ENCODE measurements at places on chromosomes 16 and 17. TPM values are rescaled to one million over a fixed set of nuclear protein-coding genes. Genes with fewer than 3 reads are reported as not detected.

GRCh38 chr17:63928172-63928666 lies 3.9 kb downstream of the CD79B start:
- H3K36me3 ChIP-seq = no peaks in the 10 kb centered on the region
- peaks cover 4% of the 10 kb centered on the region for H3K4me1 ChIP-seq
- H3K4me3 ChIP-seq = no peak overlapping the region
- no peak overlapping the region for H3K27ac ChIP-seq
- H3K27me3 ChIP-seq = peaks cover 2% of the 10 kb centered on the region

GRCh38 chr17:16428098-16428882 lies 12.9 kb downstream of the TRPV2 start:
- H3K27me3 ChIP-seq = no peaks in the 10 kb centered on the region
- H3K36me3 ChIP-seq = no peaks in the 10 kb centered on the region
- H3K4me1 ChIP-seq = no peaks in the 10 kb centered on the region
- no peak overlapping the region for H3K27ac ChIP-seq

DNA sequence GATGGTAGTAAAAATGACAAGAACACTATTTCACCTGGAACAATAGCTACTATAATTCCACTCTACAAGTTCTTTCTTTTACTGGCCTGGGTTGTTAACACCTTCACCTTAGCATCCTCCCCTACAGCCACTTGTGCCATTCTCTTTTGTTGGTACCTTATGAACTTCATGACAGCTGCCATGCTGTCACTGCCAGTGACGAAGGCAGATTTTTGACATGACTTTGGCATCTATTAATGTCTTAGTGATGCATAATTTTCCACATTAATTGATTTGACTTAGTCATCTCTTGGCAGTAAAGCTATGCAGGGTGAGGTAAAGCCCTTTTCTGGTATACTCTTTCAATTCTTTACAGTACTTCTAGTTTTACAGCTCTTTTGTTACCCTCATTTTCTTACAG lies 207.9 kb downstream of the TANC2 start:
- no peak for DNase-seq
- peaks cover 3% of the 10 kb centered on the region for H3K36me3 ChIP-seq
- H3K4me3 ChIP-seq = no peak overlapping the region
- H3K27me3 ChIP-seq = no peaks in the 10 kb centered on the region
- H3K27ac ChIP-seq = no peak overlapping the region

DNA sequence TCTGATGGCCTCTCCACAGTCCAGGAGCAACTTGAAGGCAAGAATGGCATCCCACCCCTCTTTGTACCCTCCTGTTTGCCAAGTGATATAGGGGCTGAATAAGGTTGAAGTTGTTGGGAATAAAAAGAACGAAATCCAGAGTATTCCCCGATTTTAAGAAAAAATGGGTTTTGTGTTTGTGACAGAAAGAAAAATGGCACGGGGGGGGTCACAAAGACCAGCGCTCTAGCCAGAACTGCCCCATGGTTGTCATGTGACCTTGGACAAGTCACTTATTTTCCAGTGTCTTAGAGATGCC lies 1.7 kb upstream of the HEXIM1 start:
- no peaks in the 10 kb centered on the region for H3K27me3 ChIP-seq
- peak overlapping the region; percentile 100 for H3K27ac ChIP-seq
- H3K4me1 ChIP-seq = peaks cover 23% of the 10 kb centered on the region
- H3K4me3 ChIP-seq = peak overlapping the region; percentile 99
- no peak for DNase-seq
- H3K36me3 ChIP-seq = peaks cover 1% of the 10 kb centered on the region

GRCh38 chr17:15239491-15239890 lies 25.6 kb downstream of the PMP22 start:
- peaks cover 11% of the 10 kb centered on the region for H3K4me1 ChIP-seq
- no peak overlapping the region for H3K4me3 ChIP-seq
- H3K27me3 ChIP-seq = no peaks in the 10 kb centered on the region
- no peak for DNase-seq

DNA sequence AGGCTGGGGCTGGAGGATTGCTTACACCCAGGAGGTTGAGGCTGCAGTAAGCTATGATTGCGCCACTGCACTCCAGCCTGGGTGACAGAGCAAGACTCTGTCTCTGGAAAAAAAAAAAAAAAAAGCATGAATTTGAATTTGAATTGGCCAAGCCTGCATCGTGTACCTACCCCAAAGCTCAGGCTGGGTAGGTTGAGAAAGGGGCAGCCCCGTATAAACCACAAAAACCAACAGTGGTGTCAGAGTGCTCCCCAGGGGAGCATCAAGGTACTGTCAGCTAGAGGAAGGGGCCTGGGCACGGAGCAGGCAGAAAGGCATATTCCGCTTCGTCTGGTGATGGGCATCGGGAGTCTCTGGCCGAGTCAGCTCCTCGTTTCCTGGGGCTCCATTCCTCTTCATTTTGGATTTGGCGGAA lies 40.9 kb downstream of the RAP1GAP2 start:
- H3K27me3 ChIP-seq = peaks cover 4% of the 10 kb centered on the region
- no peak for DNase-seq
- no peaks in the 10 kb centered on the region for H3K36me3 ChIP-seq
- peaks cover 2% of the 10 kb centered on the region for H3K4me1 ChIP-seq
- H3K4me3 ChIP-seq = no peak overlapping the region
- no peak overlapping the region for H3K27ac ChIP-seq

DNA sequence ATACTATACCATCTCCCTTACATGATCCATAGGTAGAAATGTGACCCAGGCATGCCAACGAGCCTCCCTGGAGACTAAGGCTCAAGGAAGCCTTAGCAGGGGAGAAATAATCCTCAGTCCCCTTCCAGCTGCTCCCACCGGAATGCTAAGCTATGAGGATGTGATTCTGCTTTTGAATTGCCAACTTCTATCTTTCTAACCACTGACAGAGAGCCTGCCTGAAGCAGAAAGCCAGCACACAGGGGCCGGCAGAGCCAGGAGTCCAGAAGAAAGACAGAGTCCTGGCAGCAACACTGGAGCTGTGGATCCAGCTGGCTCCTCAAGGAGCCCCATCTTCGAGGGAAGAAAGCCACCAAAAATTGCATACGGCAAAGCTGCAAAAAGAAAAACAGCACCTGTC lies 579.6 kb upstream of the CDH5 start:
- no peak overlapping the region for H3K4me3 ChIP-seq
- peaks cover 18% of the 10 kb centered on the region for H3K4me1 ChIP-seq
- DNase-seq = peak; percentile 54
- H3K36me3 ChIP-seq = no peaks in the 10 kb centered on the region
- H3K27me3 ChIP-seq = peaks cover 12% of the 10 kb centered on the region

DNA sequence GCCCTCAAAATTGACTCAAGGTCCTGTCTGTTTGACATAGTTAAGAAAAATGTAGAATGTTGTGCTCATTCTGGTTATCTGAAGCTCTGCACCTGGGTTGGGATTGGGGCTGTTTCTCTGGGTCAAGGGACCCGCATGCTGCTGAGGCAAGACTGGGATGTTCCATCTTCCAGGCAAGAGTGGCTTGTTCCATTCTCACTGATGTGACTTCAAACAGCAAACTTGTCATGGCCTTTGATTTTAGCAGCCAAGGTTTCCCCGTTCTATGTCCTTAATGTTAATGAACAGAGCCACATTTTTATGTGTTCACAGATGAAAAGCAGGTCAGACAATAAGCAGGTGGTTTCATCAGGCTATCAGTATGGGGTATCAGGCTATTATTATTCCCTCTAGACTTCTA lies 25.7 kb downstream of the ST6GALNAC1 start:
- no peak for DNase-seq
- no peaks in the 10 kb centered on the region for H3K36me3 ChIP-seq
- no peak overlapping the region for H3K27ac ChIP-seq
- H3K27me3 ChIP-seq = peaks cover 11% of the 10 kb centered on the region
- H3K4me1 ChIP-seq = no peaks in the 10 kb centered on the region

- no peaks in the 10 kb centered on the region for H3K36me3 ChIP-seq
- no peak overlapping the region for H3K4me3 ChIP-seq
- H3K27ac ChIP-seq = no peak overlapping the region
- DNase-seq = no peak
- no peaks in the 10 kb centered on the region for H3K4me1 ChIP-seq
These were observed 90.7 kb upstream of the SMIM36 start for GRCh38 chr17:55601874-55602364.

DNA sequence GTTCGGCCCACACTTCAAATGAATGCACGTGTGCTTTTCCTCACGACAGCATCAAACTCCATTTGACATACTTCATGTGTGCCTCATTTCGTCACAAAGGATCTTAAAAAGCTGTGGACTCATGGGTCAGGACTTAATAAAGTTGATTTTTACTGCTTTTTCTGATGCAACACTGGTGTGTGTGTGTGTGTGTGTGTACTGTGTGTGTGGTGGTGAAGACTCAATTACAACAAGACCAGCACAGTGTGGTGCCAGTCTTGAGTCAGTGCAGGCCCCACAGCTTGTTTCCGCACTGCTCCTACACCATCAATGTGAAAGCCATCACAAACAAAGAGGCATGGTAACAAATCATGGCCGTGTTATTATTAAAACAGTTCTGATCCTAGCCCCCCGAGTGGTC lies 17.7 kb downstream of the CDIP1 start:
- H3K4me1 ChIP-seq = peaks cover 10% of the 10 kb centered on the region
- no peaks in the 10 kb centered on the region for H3K27me3 ChIP-seq
- no peak overlapping the region for H3K27ac ChIP-seq
- no peak for DNase-seq
- no peak overlapping the region for H3K4me3 ChIP-seq
- H3K36me3 ChIP-seq = peaks cover 1% of the 10 kb centered on the region

- DNase-seq = no peak
- no peak overlapping the region for H3K27ac ChIP-seq
- H3K4me1 ChIP-seq = no peaks in the 10 kb centered on the region
- no peak overlapping the region for H3K4me3 ChIP-seq
- H3K27me3 ChIP-seq = peaks cover 3% of the 10 kb centered on the region
- H3K36me3 ChIP-seq = no peaks in the 10 kb centered on the region
These were observed 326.3 kb downstream of the MAF start for GRCh38 chr16:79274264-79274663.

DNA sequence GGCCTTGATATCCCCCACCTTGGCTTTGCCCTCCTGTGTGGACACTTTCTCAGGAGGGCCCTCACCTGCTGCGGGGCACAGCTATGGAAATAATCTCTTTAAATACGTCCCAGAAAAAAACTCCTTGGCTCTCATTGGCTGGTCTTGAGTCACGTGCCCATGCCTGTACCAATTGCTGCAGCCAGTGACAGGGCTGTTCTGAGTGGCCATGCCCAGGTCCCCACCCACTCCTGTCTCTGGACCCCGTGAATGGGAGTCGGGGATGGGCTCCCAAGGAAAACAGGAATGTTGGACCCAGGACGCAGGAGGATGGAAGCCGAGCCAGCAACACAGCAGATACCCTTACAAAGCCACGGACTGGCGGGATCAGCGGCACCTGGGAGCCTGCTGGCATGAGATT lies 53.1 kb upstream of the CDR2 start:
- no peak overlapping the region for H3K27ac ChIP-seq
- DNase-seq = no peak

- no peak for DNase-seq
- H3K4me3 ChIP-seq = no peak overlapping the region
These were observed 96.7 kb downstream of the AATF start for GRCh38 chr17:37045351-37045922.

DNA sequence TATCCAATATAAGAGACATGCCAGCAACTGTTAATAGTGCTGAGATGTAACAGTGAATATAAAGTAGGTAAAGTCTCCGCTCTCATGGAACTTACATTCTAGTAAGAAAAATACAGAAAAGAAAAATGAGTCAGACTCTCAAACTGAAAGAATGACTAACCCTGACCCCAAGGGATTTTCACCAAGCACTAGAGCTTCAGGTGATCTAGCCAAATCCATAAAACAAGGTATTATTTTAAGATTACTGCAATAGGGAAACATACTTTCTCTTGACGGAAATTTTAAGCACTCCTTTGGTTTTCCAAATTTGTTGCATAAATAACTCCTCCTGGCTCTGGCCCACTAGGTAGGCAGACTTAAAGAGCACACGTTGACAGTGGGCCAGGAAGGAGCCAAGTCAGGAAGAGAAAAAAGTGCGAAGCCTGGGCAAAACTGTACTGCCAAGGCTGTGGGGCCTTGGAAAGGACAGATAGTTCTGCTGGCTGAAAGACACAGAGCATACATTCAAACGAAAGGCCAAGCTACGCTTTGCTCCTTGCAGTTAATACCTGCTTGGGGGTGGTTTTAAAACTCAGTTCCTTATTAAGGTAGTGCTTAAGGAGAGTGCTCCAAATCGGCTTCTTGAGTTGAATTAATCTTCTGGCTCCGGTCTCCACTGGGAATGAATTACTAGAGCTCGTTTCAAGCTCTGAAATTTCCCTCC lies 1.4 kb downstream of the GOT2 start:
- no peaks in the 10 kb centered on the region for H3K36me3 ChIP-seq
- no peak for DNase-seq
- H3K27ac ChIP-seq = peak overlapping the region; percentile 68
- H3K4me3 ChIP-seq = peak overlapping the region; percentile 81

- peaks cover 72% of the 10 kb centered on the region for H3K27me3 ChIP-seq
- peak; percentile 92 for DNase-seq
- no peak overlapping the region for H3K27ac ChIP-seq
- peaks cover 4% of the 10 kb centered on the region for H3K4me1 ChIP-seq
These were observed 32.6 kb upstream of the TAC4 start for GRCh38 chr17:49880291-49881053.

GRCh38 chr17:36468903-36469635 lies 17.4 kb upstream of the ZNHIT3 start:
- no peak for DNase-seq
- no peaks in the 10 kb centered on the region for H3K36me3 ChIP-seq
- H3K4me1 ChIP-seq = no peaks in the 10 kb centered on the region

DNA sequence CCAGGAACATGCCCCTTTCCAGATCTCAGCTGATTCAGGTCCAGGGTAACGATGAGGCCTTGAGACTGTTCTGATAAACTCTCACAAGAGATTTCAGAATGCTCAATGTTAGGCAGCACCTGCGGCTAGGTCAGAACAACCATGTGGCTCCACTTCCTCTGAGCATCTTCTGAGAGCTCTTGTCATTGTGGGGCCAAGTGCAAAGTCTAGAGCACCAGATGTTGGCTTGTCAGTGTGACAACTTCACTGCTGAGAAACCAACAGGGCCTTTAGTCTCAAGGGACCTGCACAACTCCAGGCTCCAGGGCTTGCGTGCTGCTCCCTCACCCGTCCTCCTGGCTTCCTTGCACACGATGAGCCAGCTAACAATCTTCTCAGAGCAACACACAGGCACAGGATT lies 29.0 kb downstream of the FCSK start:
- H3K4me3 ChIP-seq = no peak overlapping the region
- no peak for DNase-seq
- H3K4me1 ChIP-seq = peaks cover 33% of the 10 kb centered on the region
- H3K27me3 ChIP-seq = no peaks in the 10 kb centered on the region

The NPIPA1 gene
- 176 TPM for total RNA-seq

The GPR179 gene
- not detected for total RNA-seq

The ABCA6 gene
- 1.7 TPM for total RNA-seq

The RUNDC3A gene
- total RNA-seq = 0.60 TPM

The KRT33B gene
- total RNA-seq = not detected

The C16orf92 gene
- not detected for total RNA-seq

The ABCA10 gene
- 1.8 TPM for total RNA-seq

The CDRT15L2 gene
- total RNA-seq = not detected

The CDH11 gene
- total RNA-seq = 587 TPM

The CAPN15 gene
- 39.9 TPM for total RNA-seq

The DCTN5 gene
- total RNA-seq = 69.7 TPM

The STH gene
- total RNA-seq = not detected
